Thoracic aorta (tissue), 2 donors: ENCODE measurements at places on chromosomes 6 and 20. TPM values are rescaled to one million over a fixed set of nuclear protein-coding genes. Genes with fewer than 3 reads are reported as not detected.

GRCh38 chr20:4811661-4812181 is 90.0 kb downstream of the PRND start:
- no peak for DNase-seq

- DNase-seq, result no peak
Observed at GRCh38 chr6:16498237-16498636, 259.9 kb downstream of the GMPR start.

DNA sequence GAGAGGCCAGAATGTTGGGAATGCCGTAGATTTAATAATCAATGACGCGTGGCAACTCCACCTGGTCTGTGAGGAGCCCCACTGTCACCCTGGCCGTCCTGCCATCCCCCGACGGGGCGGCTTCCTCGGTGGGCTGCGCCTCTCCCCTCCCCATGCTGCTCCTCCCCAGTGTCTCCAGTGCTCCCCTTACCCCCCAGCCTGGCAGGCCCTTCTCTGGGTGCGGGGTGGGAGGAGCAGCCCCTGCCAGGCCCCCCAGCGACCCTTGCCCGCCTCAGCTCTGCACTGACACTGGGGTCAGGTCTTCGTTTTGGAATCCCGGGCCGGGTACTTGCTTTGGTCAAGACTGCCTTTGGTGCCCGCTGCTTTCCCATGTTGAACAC is 82.3 kb upstream of the FRMD1 start:
- no peak for DNase-seq

- DNase-seq, result no peak
Observed at GRCh38 chr6:109791301-109791700, 100.2 kb downstream of the FIG4 start.

Gene MEP1A
- not detected for total RNA-seq

Gene CAP2
- 20.8 TPM for total RNA-seq

Gene MYCT1
- 7.2 TPM for total RNA-seq
